T-helper 9 cell (primary cell): ENCODE measurements at places on chromosomes 16 and 17.
A peak's percentile ranks its signal among the peaks of the same experiment; 100 is the strongest.

- DNase-seq = no peak
Measured at GRCh38 chr16:50814052-50814451, 72.2 kb downstream of the CYLD start.

DNA sequence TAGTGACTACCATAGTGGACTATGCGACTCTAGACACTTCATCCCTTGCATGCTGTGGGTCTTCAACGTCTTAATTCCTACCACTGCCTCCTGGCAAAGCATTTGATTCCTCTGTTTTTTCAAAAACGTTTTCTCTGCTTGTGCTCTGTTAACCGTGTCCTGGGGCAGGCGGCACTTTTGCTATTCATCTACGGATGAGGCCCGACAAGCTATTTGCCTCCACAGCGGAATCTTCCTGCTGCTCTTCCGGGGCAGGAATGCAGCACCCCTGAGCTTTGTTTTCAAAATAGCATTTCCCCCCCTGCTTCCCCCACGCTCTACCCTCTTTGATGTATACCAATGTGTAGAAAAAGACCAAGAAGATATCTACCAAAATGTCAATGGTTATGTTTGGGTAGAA lies 39.8 kb upstream of the METTL16 start:
- DNase-seq = no peak

GRCh38 chr17:14068542-14069250 lies 608 bp upstream of the COX10 start:
- DNase-seq = no peak

- DNase-seq = peak; percentile 5
Measured at GRCh38 chr17:59154292-59154720, 680 bp downstream of the SKA2 start.

GRCh38 chr17:65553646-65554552 lies 7.5 kb downstream of the AXIN2 start:
- no peak for DNase-seq

GRCh38 chr16:89741342-89742014 lies 20.1 kb downstream of the ZNF276 start:
- DNase-seq = no peak

- DNase-seq = no peak
Measured at GRCh38 chr16:56424404-56424764, 961 bp downstream of the AMFR start.

GRCh38 chr17:48439110-48439850 lies 9.3 kb upstream of the SKAP1 start:
- no peak for DNase-seq

DNA sequence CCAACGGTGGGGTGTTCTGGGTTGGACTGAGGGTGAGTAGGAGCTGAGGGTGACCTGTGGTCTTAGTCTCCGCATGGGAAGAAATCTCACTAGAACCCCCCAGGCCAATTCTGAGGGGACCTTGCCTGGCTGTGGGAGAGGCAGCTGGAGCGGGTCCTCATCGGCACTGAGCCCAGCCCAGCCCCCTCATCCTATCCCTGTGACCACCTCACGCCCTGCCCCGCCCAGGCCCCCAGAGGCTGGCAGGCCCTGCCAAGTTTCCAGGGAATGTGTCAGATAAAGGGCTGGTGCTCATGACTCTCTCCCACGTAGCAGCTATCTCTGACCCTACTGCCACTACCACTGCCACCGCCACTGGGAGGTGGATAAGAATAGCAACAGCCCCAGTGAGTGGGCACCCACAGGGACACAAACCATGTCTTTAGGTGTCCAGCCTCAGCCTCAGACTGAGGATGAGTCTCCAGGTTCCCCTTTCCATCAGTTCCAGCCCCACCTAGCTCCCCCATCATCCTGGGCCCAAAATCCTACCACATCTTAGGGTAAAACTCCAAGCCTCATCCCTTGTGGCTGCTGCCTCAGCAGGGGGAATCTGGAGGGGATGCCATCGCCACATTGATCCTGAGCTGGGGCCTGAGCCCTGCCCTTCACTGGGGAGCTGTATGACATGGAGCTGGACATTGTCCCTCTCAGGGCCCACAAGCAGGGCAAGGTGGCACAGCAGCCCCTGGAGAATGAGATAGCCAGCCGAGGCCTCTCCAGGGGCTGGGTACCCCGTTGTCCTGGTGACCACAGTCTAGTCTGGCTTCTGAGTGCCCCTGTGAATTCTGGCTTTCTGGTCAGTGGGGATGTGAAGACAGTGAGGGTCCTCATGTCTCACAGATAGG lies 14.9 kb downstream of the CDH16 start:
- DNase-seq = no peak

DNA sequence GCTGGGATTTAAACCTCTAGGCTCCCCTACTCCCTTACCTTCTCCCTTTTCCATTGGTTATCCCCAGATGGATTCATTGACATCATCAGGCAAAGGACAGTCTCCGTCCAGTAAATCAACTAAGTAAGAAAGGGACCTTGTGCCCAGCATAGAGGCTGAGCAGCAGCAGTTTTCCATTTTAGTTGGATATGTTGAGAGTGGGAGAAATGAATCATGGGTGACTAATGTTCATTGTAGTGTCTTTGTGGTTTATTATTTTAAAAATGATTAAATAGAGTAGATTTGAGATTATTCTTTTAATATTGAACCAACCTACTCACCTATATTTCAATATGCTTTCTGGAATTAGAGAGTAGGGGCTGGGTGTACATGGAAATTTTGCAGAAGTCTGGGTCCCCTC lies 99.4 kb upstream of the CACNG3 start:
- DNase-seq = no peak

DNA sequence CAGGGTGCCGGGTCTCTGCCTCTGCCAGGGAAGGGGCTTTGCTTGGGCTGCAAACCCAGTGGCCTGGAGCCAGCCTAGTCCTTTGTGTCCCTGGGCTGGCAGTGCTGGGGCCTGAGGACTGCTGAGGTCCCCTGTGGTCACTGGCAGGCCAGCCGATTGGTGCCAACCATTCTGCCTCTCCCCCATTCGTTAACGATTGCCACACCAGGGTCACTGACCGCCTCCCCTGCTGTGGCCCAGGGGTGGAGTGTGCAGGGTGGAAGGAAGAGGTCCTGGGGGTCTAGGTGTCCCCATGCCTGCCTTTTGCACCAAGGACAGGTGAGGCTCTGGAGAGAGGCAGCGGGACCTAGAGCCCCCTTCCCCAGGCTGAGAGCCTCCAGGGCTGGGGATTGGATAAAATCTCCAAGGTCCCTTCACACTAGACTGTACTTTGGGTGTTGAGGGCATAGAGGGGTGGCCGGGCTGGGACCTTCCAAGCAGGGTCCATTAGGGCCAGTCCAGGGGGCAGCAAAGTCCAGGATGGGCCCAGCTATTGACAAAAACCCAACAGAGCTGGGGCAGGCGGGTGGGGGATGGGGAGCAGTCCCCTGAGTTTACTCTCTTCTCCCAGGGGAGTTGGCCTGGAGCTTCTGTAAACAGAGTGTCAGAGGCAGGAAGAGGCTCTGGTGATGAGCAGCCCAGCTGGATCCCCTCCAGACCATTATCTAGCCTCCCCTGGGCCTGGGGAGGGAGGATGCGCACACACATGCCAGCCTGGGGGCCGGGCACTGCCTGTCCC lies 1.1 kb downstream of the VASN start:
- no peak for DNase-seq

DNA sequence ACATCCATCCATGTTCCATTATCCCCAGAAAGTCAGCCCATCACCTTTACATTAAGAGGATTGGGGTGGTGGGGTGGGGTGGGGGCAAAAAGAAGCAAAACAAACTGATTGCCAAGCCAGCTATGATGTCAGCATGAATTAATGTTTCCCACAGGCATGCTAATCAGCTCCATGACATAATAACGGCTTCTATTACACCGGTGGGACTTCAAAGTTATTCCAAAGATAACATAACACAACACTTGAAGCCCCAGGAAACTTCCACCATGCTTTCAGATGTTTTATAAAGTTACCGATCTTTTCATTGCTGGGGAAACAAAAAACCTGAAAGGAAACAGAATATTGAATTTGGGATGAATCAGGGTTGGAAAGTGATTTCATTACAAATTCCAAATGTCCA lies 155.9 kb upstream of the IRX5 start:
- no peak for DNase-seq

GRCh38 chr16:50197582-50197981 lies 44.5 kb downstream of the TENT4B start:
- no peak for DNase-seq

- no peak for DNase-seq
Measured at GRCh38 chr16:52114379-52114778, 432.6 kb downstream of the TOX3 start.

DNA sequence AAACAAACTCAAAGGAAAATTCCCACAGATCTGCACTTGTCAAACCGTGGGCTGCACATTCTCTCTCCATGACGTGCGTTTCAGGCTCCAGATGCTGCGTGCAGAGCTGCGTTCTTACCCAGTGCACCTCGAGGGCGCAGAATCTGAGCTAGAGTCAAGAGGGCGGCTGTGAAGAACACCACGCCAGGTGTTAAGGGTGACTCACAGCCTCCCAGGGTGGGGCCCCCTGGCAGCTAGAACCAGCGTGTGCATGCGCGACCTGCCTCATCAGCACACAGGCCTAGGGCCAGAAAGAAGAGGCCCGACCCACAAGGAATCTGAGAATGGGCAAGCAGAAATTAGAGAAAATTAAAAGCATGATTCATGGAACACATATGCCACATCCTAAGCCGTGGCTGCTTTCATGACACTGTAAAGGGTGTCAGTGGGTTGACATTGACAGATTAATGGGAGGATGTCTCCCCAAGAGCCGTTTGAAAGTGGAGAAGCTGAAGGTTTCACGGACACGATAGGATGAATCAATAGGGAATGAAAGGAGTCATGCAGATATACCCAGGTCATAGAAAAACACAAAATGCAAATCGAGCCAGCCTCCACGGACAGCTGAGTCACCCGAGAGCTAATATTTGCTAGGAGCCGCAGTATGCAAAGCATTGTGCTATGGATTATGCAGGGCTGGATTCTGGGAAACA lies 29.0 kb downstream of the MARCHF10 start:
- no peak for DNase-seq

- no peak for DNase-seq
Measured at GRCh38 chr17:80251966-80252365, 8.7 kb upstream of the RNF213 start.

- DNase-seq = no peak
Measured at GRCh38 chr16:23293016-23293415, 9.1 kb upstream of the SCNN1B start.

DNA sequence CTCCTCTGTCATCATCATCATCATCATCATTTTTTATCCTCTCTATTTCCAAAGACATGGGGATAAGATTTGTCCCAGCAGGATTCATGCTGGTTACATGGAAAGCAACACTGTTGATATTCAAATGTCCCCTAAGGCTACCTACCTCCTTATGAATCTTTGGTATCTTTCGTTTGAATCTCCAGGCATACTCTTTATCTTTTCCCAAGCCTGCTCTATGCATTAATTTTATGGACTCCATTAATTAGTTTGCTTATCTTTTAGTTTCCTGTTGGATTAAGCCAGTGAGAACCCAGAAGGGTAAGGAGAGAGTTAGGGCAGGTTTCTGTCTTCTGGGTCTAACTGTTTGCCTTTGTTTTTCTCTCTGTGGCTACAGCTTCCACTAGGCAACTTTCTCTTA lies 129.6 kb upstream of the GOT2 start:
- DNase-seq = no peak

GRCh38 chr16:75495076-75495674 lies at the start of gene CHST6:
Gene CHST6 (minus strand): TSS chr16:75495441. CDS start chr16:75479828, 15,613 bp downstream.
- DNase-seq = no peak

GRCh38 chr17:48644910-48645557 lies 18.9 kb upstream of the HOXB9 start:
- DNase-seq = no peak

DNA sequence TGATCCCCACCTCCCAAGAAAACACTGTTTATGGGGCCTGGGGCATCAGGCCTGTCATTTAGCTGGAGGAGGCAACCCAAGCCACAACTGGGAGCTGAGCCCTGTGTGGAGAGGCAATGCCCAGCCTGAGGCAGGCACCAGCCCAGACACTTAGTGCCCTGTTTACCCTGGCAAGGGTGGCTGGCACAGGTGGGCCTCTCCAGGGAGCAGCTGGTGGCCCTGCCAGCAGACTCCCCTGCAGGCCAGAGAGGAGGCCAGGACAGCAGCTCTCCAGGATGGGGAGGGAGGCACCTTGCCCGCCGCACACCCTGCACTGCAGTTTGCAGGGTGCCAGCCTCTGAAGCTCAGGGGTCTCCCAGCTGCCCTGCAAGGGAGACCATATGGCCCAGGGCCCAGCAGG lies 9.1 kb upstream of the TMEM92 start:
- no peak for DNase-seq

- no peak for DNase-seq
Measured at GRCh38 chr16:58464047-58464915, 35.7 kb upstream of the NDRG4 start.

- no peak for DNase-seq
Measured at GRCh38 chr16:65154321-65154720, 32.5 kb upstream of the CDH11 start.

- no peak for DNase-seq
Measured at GRCh38 chr16:67780847-67781564, 25.4 kb downstream of the RANBP10 start.

- DNase-seq = peak; percentile 86
Measured at GRCh38 chr17:34980353-34980680, at the start of gene LIG3. Gene LIG3 (plus strand): TSS chr17:34980512. CDS start chr17:34983006, 2,494 bp downstream.

GRCh38 chr16:52709306-52709705 lies 162.4 kb upstream of the TOX3 start:
- no peak for DNase-seq

DNA sequence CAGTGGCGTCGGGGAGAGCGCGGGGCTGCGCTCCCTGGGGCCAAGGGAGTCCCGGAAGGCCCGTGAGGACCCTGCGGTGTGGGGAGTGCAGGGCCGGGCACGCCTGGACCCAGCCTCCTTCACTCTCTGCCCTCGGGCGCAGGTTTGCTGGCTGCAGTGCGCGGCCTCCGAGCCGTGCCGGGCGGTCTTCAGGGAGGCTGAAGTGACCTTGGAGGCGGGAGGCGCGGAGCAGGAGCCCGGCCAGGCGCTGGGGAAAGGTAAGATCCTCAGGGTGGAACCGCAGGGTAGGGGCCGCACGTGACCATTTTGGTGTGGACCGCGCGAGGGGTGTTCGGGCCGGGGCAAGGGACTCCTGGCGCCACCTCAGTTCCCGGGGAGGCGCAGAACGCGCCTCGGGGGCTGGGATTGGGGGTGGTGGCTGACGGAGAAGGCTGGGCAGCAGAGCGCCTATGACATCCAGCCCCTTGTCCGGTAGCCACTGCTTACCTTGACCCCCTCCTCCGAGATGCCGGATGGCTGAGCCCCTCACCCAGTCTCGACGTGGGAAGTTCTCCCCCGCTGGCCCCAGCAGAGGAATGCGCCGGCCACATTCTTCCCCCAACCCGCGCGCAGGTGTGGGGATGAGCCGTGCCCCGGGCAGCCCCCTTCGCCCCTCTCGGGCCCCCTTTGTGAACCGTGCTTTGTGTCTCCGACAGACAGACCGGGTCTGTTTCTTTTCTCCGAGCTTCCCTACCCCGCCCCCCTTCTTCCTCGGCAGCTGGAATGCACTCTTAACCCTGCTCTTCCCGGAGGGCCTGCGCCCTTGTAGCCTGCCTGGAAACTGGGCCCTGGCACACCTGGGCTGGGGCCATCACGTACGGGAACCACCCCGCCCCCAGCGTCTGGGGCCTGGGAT lies 631 bp downstream of the CDH3 start:
- DNase-seq = no peak
